Activated naive CD4-positive, alpha-beta T cell treated with anti-CD3 and anti-CD28 coated beads for 36 hours (primary cell): ENCODE measurements at places on chromosomes 16 and 17.

- DNase-seq = peak; percentile 64
Measured at GRCh38 chr17:42340691-42341127, 47.5 kb downstream of the STAT3 start.

- DNase-seq = no peak
Measured at GRCh38 chr16:316741-317464, 33.9 kb downstream of the PDIA2 start.

DNA sequence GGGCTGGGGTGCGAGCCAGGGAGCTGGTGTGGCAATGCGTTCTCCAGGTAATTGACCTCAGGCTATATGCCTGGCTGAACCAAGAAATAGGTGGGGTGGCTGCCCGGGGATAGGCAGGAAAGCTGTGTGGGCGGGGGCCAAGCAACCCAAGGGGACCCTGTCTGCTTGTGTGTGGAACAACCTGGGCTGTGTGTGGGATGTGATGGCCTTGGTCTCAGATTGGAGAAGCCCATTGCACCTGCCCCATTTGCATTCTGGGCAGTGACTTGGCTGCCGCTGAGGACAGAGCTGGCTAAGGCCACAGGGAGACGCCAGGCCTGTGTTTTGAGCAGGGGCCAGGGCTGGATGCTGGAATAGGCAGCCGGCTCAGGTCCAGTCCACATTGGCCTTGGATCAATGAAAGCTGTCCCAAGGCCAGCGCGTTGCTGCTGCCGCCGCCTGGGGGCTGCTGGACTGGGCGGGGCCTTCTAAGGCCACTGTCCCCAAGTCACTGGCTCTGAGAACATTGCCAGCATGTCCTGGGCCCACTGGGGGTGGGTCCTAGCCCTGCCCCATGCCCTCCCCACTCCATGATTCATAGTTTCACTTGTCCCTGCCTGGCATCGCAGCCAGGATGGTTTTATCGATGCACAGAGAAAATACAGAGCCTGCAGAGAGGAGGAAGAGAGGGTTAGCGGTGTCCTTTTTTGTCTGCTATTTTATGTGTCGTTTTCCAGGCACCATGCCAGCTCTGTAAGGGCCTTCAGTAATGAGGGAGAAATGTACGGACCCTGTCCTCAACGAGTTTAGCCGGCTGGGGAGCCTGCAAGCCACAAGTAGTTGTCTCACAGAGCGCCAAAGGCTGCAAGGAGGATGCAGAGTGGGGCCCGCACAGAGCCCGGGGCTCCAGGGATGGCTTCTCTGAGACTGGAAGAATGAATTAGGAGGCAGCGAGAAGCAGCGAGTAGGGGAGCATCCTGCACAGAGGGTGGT, 43.9 kb downstream of the NKD1 start:
- DNase-seq = no peak

DNA sequence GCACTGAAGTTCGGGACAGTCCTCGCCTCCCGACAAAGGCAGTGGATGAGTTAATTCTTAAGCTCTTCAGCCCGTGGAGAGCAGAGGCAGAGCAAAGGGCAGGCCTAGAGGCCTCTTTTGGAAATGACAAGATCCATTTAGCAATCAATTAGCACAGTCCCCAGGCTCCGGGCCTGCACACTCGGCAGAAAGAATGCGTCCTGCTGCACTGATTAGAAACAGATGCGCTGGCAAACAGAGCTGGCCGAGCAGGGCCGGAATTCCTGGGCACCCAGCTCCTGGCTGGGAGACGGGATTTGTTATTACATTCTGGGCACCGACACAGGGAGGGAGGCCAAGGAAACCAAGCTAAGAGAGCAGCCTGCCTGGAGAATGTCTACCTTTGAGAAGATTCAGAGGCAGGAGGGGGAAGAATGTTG, 162.9 kb downstream of the COPRS start:
- DNase-seq = no peak
